Stimulated activated CD4-positive, alpha-beta T cell treated with anti-CD3 and anti-CD28 coated beads, Interleukin-12 subunit alpha, Interleukin-12 subunit beta, amount 100 ng/mL, for 24 hours (primary cell): ENCODE measurements at places on chromosomes 7 and 10.
A peak's percentile ranks its signal among the peaks of the same experiment; 100 is the strongest.

DNA sequence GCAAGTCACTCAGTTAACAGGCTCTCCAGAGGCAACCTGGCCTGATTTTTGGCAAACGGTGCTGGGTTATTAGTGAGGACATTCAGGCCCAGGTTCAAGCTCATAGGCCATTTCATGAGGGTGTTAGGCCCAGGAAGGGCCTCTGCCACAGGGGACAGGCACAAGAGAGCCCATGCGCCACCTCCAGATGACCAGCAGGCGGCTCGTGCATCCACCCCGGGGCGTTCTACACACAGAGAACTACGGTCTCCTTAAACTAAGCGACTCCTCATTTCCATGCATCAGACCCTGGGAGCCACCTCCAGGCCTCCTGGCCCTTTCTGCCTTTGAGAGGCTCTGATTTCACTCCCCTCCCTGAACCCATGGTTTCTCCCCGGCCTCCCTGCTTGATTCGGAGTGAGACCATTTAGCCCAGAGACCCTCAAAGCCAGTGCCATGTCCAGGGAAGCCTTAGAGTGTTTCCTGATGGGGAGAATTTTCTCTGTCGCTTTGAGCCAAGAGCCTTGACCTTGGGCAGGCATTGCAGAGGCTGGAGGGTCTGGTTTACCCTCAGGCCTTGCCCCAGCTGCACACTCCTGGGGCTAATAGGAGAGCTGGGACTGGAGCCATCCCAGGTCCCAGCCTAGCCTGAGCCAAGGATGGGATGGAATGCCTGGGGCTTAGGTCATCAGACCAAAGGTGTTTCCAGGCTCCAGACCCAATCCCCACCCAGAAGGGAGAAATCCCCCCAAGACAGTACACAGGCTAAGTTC is 188.0 kb downstream of the GRID1 start:
- DNase-seq, result no peak

GRCh38 chr7:90469554-90469953 is at the start of gene PTTG1IP2:
Gene PTTG1IP2 (plus strand): TSS chr7:90469639. CDS start chr7:90469787, 148 bp downstream.
- DNase-seq, result no peak

DNA sequence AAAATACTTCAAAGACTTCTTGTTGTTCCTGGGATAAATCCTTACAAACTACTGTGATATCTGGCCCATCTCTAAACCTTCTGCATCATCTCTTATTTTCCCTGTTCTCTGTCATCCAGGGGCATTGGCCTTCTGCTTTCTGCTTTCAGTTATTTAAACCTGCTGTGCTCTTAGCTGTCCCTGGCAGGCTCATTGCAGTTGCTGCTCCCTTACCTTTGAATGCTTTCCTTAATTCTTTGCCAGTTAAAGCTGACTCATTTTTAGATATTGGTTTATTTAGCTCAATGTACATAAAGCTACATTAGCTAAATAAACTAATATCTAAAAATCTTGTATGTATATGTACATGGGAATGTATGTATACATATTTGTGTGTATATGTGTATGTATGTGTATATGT is 40.6 kb upstream of the CD36 start:
- DNase-seq, result no peak

DNA sequence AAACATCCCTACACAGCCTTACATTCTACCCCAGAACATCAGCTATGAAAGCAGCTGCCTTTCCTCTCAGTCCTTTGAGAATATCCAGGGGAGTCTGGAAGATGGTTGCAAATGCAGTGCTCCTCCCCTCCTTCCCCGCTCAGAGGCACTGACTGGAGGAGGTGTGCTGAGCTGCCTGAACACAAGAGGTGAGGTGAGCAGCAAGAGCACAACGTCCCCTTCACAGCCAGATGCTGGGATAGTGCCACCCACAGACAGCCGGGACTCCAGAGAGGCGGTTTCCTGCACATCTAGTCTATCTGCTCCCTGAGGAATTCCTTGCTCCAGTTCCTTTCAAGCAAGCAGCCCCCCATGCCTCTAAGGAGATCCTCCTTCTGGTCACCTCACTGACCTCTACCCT is 74.2 kb downstream of the EZH2 start:
- no peak for DNase-seq

- DNase-seq, result no peak
Observed at GRCh38 chr7:16586081-16586874, 59.3 kb downstream of the ANKMY2 start.

DNA sequence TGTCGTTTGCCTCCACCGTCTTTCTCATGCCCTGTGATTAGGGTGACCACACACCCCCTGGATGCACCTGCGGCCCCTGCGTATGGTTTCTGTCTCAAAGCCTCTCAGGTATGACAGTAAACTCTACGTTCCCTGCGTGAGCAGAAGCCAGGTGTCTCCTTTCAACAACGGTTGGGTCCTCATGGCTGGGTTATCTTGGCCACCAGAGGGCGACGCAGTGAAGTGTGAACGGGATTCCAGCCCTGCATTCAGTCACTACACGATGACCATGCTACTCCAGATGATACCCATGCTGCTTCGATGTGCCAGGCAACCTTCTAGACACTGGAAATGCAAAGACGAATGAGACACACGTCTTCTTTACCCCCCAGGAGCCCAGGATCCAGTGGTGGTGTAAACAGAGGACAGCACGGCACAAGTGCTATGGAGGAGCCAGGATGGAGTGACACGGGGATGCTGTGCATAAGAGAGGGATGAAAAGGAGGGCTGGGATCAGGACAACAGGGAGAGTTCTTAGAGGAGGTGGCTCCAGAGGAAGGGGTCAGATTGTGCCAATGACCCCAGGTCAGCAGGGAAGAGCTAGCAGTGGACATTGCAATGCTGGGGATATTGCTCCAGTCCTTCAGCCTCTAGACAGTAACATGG is 228.1 kb upstream of the PFKP start:
- DNase-seq, result peak; percentile 10

- DNase-seq, result no peak
Observed at GRCh38 chr7:32586291-32587221, 91.3 kb downstream of the AVL9 start.

DNA sequence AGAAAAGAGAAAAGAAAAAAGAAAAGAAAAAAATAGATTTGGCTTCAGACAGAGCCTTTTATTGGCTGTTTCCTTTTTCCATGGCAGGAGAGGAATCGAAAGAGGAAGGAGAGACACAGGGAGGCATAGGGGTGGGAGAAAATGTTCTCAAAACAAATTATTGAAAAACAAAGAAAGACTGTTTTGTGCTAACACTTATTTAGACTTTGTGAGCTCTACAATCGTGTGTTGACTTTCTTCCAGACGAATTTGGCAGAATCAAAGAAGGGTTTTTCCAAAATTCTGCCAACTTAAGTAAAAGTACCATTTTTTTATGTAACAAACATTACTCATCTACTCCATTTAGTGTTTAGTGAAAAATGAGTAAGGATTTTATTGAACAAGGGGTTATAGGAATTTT is 982.2 kb downstream of the REEP3 start:
- DNase-seq, result no peak

- DNase-seq, result no peak
Observed at GRCh38 chr10:18204039-18204835, 64.0 kb downstream of the CACNB2 start.

DNA sequence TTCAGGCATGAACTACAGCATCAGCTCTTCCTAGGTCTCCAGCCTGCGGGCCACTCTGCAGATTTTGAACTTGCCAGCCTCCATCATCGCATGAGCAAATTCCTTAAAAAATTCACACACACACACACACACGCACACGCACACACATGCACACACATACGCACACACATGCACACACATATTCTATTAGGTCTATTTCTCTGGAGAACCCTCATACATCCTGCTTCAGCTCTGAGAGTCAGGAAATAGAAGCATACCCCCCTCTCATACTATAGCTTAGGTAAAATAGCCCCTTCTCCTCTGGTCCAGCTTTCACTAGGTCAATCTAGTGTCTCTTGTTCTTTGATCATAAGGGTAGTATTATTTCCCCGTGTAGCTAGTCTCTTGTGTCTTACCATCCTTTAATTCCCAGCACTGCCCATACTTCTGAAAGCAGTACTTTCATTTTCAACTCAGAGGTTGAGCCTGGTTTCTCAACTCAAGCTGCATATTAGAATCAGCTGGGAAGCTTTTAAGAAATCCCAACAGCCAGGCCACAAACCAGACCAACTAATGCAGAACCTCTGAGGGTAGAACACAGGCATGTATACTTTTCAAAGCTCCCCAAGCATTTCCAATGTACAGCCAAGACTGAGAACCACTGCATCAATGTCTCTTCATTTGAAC is 30.9 kb upstream of the ITGB8 start:
- DNase-seq, result no peak

- DNase-seq, result no peak
Observed at GRCh38 chr10:93352638-93353383, 129.3 kb downstream of the MYOF start.

- DNase-seq, result no peak
Observed at GRCh38 chr10:4944841-4945240, 18.4 kb upstream of the AKR1C1 start.

DNA sequence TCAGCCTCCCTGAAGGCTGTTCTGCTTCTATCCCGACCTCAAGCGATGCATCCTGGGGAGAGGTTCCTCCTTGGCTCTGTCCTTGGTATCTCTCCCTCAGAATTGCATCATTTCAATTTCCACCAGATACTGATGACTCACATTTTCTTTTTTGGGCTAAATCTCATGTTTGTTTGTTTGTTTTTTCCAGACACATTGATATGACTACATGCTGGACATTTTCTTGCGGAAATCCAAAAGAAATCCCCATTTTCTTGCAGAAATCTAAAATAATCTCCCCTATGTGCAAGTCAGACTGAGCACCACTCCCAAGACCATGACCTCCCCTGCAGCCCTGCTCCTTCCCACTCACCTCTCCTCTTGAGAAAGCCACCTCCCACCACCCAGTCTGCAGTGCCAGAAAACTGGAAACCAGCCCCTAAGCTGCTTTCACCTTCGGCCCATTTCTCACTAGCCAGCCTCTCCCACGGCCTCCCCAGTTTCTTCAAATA is 260.2 kb upstream of the PRKCQ start:
- no peak for DNase-seq

DNA sequence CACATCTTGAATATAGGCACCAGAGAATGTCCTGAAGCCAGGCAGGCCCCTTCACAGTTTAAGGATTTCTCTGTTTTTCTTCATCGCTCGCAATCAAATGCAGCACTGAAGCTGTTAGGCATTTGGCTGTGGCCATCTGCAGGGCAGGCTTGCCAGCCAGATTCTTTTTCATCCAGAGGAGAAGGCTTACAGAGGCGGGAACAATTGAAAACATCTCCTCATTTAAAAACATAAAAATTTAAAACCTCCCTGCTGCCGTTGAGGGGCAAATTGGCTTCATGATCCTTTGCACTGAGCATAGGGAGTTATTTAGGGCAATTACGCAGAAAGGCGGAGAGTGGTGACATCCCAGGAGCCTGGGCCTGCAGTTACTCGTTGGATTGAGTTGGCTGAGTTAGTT is 500.0 kb downstream of the TYW1 start:
- no peak for DNase-seq

GRCh38 chr7:137694405-137694804 is 152.4 kb downstream of the DGKI start:
- no peak for DNase-seq

DNA sequence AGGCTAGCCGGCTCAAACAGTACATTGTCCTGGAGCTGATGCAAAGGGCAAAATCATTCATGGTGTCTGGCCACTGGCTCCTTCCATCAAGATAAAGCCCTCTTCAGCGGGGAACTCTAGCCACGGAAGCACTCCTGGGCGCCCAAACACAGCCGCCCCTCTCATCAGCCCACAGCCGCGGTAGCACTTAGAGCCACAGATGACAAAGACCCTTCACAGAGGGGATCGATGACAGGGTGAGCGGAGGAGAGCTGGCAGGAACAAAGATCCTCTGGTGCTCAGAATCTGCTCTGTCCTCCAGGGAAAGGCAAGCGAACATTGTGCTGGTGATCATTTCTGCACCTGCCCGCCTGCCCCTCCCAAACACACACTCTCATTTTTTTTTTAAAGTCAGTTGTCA is 222.2 kb upstream of the NRP1 start:
- no peak for DNase-seq

- no peak for DNase-seq
Observed at GRCh38 chr10:106224676-106225075, 939.8 kb downstream of the SORCS1 start.

GRCh38 chr10:58180666-58181065 is 87.0 kb downstream of the IPMK start:
- no peak for DNase-seq

DNA sequence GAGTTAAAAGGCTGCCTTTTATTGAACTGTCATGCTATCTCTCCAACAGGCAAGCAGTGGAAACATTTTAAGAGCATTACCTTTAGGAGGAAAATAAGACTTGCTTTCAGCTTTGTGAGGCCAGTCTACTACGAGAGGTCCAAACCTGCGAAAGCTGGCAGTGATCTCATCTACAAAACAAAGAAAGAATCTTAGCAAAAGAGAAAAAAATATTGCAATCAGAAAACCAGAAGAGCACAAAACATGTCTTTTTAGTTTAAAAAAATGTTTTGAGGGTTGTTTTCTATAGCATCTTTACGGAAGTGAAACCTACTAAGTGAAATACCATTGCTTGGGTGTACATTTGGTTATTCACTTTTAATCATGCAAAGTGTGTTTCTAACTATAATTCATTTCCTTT is 147.9 kb downstream of the CPEB3 start:
- no peak for DNase-seq

DNA sequence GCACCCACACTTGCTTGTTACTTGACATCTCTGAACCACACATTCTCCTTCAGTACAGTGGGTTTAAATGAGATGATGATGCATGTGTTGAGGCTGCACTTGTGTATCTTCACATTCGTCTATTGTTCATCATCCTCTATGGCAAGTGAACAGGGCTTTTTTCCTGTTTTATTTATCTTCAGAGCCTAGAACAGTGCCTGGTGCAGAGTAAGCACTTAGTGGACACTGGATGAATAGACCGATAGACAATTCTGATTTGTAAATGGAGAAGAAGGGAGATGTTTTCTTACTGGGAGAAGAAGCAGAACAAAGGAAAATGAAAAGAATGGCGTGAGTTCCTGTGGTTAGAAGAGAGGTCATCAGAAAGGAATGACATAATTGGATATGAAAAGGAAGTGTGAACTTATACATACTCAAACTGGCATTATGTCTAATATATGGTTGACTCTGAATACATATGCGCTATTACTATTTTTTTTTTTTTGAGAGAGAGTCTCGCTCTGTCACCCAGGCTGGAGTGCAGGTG is 99.7 kb downstream of the AVL9 start:
- no peak for DNase-seq

- DNase-seq, result no peak
Observed at GRCh38 chr10:49365675-49366415, 30.0 kb downstream of the DRGX start.

DNA sequence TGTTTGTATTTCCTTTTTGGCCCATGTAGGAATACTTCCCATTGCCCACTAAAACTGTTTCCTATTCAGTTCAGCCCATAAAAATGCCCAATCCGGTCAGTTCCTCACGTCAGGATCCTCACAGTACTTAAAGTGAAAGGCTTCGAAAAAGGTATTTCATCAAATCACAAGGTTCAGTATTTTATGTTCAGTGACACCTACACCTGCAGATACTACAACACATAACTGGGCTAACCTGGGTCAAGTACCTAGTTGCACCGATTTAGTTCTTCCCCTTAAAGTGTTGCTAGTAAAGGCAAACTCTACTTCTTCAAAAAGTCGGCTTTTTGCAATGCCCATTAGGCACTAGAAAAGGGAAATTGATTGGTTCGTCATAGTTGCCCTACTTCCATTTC is 1.1 kb downstream of the SNX13 start:
- no peak for DNase-seq

- no peak for DNase-seq
Observed at GRCh38 chr7:117347480-117347879, 24.6 kb upstream of the WNT2 start.

GRCh38 chr10:78407009-78407711 is 373.5 kb downstream of the RPS24 start:
- DNase-seq, result peak; percentile 73
